Stimulated activated CD8-positive, alpha-beta memory T cell treated with anti-CD3 and anti-CD28 coated beads, Interleukin-4, amount 100 ng/mL, for 1 hour (primary cell): ENCODE measurements at places on chromosomes 5 and 9.

GRCh38 chr5:101904736-101905135 is 391.3 kb downstream of the SLCO4C1 start:
- no peak for DNase-seq

DNA sequence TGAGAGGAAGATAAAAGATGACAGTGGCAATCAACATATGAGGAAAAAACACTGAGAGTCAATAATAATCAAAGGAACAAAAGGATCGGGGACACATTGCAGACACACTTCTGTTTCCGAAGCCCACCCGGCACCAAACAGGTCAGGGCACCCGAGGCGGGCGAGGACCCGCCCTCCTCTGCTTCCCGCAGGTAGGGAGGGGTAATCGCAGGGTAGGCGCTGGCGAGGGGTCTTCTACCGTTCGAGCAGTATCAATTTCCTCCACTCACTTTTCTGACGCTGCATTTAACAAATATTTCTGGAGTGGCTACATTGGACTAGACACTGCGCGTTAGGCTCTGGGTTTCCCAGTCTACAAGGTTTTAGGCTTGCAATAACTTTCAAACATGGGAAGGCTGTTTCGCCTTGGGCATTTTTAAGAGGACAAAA is 1.3 kb downstream of the TXN start:
- no peak for DNase-seq

DNA sequence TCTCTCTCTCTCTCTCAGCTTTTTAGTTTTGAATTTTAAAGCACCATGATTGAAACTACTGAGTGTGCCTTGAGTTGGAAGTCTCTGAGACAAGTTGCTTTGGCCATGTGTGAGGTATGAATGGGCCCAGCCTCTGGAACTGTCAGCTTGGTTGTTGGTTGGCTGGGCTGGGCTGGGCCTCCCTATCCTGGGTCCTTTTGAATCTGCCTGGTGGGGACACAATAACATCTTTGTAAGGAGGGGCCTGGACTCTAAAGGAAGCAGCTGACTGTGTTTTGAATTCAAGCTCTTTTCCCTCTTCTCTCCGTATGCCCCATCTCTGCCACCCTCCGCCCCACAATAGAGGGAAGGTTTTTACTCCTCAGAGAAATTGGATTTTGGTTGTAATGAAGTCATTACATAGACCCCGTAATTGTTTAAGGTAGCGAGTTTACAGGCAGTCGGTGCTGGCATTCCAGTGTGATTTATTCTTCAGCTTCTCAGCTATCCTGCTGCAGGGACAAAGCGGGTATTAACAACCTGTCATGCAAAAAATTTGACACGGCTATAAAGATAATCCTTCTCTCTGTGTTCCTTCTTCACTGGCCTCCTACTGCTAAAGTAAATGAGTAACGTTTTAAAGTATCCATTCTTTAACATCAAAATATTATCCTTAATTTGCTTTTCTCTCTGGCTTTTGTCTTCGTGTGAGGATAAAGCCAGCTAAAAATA is 105.4 kb downstream of the DAPK1 start:
- DNase-seq = no peak

GRCh38 chr5:105230516-105231157 is 1668.0 kb upstream of the NUDT12 start:
- no peak for DNase-seq

DNA sequence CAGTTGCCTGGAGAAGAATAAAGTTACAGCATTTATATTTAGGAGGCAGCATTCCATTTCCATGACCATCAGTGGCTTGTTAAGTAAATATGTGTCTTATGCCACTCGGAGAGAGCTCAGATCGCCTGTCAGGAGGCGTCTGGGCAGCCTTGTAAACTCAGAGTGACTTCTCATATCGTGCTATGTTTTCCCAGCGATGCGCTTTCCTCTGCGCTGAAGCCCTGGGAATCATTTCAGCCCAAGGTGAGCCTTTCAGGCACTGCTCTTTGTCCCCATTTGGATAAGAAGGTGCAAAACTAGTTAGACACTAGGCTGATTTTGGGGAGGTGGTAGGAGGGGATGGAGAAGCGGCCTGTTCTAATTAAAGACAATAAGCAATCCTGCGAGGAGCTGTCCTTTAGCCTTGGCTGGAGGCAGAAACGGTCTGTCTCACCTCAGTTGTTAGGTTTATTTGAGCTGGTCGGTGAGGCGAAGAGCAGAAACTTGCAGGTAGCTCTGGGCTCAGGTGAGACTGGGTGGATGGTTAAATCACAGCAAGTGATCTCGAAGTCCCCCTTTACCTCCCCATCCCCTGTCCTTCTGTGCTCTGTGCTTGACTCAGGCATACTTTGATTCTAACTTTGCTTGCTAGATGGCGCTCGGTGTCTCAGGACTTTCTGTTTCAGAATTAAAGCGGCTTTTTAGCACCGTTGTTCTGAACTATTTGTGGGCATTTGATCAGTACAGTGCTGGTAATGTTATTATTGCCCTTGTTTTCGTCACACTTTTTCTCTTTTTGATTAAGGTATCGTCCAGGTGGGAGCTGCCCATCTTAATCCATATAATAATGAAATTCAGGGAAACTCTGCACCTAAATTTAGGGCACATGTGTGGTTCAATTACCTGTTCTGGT is 24.6 kb downstream of the NR2F1 start:
- no peak for DNase-seq

GRCh38 chr5:149657324-149657723 is 72.8 kb upstream of the PPARGC1B start:
- DNase-seq = no peak

GRCh38 chr5:555058-555623 is 30.9 kb upstream of the SLC9A3 start:
- no peak for DNase-seq

- DNase-seq = no peak
Measured at GRCh38 chr9:12163723-12164458, 529.3 kb upstream of the TYRP1 start.

DNA sequence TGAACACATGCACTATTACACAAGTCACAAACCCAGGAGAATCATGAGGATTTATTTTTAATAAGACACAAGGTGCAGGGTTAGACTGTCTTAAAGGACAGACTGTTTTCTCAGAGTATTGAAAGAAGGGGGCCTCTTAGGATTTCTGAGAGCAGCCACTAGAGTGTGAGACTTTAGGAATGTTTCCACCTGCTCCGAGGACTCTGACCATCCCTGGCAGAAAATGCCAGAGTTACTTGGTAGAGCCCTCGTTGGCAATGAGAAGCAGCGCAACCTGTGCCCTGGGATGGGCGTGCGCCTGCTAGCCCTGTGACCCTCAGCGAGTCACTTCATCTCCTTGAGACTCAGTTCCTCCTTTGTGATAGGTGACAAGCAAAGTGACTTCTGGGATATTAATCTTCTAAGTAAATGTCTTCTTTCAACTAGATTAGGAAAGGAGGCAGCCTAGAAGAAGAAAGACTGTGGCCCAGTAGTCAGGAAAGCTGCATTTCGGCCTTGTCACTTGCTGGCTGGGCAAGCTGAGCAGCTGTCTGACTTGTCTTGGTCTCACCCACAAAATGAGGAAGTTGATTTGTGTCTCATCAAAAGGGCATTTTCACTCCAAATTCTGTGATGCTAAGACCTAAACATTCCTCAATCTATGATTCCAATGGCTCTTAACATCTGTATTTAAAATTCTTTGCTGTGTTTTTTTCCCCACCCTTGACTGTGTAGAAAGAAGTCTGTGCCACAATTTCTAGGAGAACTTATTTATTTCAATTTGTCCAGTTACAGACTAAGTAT is 60.5 kb downstream of the PTCD2 start:
- no peak for DNase-seq

DNA sequence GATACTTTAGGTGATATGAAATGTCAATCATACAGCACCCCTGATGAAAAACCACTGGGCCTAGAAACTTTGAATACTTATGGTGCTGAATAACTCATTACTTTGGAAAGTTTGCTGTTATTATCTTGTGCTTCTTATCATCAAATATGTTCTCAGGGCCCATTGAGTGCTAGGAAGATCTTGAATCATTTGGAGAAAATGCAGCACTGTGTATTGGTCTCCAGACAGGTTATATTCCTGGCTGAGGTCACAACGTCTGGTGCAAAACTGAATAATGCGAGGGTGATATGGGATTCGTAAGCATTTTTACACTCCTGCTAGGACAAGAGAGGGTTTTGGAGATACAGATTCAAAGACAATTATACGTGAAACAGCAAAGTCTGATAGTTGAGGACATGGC is 249.4 kb upstream of the TNC start:
- DNase-seq = no peak

GRCh38 chr9:100852088-100852487 is 176.4 kb upstream of the PLPPR1 start:
- no peak for DNase-seq

DNA sequence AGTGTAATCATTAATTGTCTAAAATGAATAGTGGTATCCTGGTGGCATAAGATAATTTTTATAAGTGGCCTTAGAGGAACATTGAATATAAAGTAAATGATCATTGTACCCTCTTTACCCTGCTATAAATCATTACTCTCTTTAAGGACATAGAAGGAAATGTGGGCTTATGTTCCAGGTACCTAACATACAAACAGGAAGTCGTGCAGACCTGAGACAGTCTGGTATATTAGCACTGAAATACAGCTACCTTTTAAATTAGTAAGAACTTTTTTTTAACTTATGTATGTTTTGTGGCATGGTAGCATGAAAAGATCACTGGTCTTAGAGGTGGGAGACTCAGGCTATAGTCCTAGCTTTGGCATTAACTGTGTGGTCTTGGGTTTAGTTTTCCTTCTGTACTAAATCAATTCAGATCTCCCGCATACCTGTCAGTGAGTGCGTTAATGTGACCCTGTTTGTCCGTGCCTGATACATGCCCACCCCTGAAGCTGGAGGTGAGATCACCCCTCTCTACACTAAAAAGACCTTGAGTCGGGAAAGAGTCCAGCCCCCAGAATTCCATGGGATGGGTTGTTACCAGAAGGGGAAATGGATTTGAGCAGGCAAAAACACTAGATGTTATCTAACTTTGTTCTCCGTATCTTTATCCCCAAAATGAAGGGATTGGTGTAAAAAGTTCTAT is 59.4 kb upstream of the ERBIN start:
- no peak for DNase-seq

GRCh38 chr5:170275376-170275994 is 22.1 kb downstream of the LCP2 start:
- no peak for DNase-seq

- DNase-seq = no peak
Measured at GRCh38 chr5:124660229-124661093, 86.0 kb downstream of the ZNF608 start.

DNA sequence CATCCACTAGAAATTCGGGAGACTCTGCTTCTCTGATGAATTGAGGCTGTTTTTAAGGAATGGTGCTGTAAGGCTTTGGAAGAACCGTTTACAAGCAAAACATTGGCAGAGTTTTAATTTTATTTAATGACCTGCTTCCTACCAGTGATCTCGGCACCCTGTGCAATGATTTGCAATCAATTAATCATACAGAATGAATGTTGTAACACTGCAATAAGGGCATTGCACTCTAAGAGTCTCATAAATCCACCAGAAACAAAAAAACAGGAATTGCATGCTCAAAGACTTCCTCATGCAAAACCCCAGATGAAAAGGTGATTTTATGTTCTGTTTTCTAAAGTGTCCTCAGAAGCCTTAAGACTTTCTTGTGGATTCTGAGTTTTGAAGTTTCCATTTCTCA is 295.7 kb downstream of the ARHGEF28 start:
- no peak for DNase-seq

- DNase-seq = no peak
Measured at GRCh38 chr9:69299826-69300225, 25.2 kb upstream of the ENTREP1 start.

- no peak for DNase-seq
Measured at GRCh38 chr9:110555551-110556331, 23.8 kb downstream of the SVEP1 start.

- no peak for DNase-seq
Measured at GRCh38 chr5:147466360-147466980, 43.4 kb downstream of the DPYSL3 start.

- DNase-seq = no peak
Measured at GRCh38 chr9:35958104-35958837, at the start of gene OR2S2. Gene OR2S2 (minus strand): TSS chr9:35958154. CDS start chr9:35958098, 56 bp downstream.

DNA sequence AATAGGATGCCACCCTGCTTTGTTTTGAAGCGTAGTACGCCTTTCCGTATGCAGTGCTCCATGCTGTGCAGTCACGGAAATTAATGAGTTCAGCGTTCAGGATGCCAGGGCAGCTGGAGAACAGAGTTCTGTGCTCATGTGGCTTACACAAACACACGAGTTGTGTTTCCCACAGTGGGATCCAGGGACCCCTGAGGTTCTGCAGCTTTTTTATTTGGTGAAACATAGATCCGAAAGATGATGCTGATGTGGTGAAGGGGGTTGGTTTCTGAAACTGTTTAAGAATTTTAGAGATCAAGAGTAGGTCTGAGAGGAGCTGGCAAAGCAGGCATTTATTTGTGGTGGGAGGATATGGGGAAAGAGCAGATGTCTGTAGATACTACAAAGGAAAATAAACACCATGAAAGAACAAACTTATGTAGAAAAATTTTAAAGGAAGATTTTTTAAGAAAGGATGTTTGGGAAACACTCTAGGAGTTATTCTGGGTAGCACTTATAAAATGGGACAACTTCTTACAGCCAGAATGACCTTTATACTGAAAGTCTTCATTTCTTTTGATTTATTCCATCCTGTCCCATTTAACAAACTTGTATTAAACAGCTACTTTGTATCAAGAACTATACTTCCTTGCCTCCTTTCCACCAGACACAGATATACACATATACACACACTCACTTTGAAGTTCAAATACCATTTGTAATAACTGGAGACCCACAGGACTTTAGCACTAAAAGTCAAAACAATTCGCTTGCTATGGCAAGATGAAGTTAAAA is 52.7 kb downstream of the ITGA1 start:
- DNase-seq = no peak

DNA sequence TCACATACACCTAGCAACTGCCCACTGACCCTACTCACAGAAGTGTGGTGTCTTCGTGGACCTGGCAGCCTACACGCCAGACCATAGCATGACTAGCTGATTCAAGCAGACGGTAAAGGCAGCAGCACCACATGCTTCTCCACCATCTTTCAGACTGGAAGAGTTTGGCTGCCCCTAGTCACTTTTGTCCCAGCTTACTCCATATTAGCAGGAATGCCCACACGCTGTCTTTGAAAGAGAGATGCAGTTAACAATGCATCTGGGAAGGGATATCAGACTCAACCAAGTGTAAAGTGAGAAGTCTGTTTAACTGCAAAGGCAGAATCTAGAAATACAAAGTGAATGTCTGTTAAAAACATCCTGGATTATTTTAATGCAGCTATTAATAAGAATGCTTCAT is 177.2 kb upstream of the GNA14 start:
- no peak for DNase-seq

- no peak for DNase-seq
Measured at GRCh38 chr9:470552-471194, 256.0 kb downstream of the DOCK8 start.

DNA sequence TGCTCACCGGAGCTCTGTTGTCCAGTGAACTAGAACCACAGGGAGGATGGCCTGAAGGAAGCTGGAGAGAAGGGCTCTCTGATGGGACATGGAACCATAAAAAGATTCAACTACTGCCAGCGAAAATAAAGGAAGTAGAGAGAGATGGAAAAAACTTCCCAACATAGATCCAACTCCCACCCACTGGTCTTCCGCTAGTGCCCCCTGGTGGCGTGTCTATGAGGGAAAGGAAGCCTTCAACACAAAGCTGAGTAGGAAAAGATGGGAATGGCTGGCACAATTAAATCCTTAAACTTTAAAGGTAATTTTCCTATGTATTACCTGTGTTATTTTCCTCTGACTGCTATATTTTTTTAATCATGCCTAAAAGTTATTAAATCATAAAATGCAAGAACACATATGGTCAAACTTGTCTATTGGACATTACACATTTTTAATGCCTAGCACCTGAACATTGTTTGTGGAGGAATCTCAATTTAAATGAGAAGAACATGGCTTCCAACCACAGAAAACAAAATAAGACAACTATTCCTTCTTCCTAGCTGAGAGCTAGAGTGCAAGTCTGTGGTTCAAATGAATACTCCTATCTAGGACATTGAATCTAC is 51.5 kb downstream of the CEP120 start:
- DNase-seq = no peak
